K562 (cell line): ENCODE measurements at places on chromosomes 5 and 9. TPM values are rescaled to one million over a fixed set of nuclear protein-coding genes. Genes with fewer than 3 reads are reported as not detected.

- peak; percentile 42 for DNase-seq
Measured at GRCh38 chr5:81971111-81971711, 612 bp upstream of the ATG10 start.

- no peak for DNase-seq
Measured at GRCh38 chr5:154971501-154971900, 30.6 kb downstream of the MRPL22 start.

NUP214 gene
- 332 and 336 TPM in 2 replicates for total RNA-seq

DNA sequence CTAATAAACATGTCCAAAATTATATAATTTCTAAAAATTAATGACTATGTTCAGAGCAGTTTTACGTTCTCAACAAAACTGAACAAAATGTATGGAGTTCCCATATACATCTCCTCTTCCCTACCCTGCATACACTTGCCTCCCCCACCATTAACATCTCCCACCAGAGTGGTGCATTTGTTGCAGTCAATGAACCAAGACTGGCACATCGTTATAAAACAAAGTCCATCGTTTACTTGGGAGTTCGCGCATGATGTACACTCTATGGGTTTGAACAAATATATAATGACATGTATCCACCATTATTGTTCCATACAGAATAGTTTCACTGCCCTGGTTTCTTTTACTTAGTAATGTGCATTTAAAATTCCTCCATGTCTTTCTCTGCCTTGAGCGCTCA, 130.1 kb downstream of the APBA1 start:
- DNase-seq, result no peak

GRCh38 chr9:106828070-106828469, 34.9 kb upstream of the ZNF462 start:
- no peak for DNase-seq

PDE6A gene
- not detected in 2 replicates for total RNA-seq

DNA sequence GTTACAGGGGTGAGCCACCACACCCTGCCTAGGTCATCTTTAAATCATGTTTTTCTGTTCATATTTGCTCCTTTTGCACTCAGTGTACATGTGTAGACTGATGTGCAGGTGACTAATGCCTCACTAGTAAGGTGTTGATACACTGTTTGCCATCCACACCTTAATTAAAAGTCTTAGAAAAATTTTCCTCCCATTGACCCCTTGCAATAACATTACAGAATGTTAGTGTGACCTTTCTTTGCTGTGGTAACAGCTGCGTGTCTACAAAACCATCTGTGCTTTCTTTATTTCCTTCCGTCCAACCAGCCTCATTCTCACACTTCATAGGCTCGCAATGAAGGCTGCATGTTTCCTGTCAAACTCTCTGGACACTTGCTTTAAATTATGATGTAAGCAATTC, 6.6 kb upstream of the CEMIP2 start:
- no peak for DNase-seq

DNA sequence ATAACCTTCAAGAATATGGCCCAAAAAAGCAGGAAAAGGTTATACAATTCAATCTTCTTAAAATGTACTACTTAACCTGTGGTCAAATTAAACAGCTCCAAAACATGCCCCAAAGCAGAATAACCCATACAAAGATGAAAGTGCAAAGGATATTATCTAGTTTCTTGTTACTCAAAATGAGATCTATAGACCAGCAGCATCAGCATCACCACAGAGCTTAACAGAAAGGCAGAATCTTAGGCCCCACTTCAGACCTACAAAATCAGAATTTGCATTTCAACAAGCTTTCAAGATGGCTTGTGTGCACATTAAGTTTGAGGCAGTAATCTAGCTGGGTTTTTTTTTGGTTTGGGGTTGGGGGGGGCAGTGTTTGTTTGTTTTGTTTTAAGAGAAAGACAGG, 54.0 kb downstream of the SCAI start:
- DNase-seq, result no peak

DNA sequence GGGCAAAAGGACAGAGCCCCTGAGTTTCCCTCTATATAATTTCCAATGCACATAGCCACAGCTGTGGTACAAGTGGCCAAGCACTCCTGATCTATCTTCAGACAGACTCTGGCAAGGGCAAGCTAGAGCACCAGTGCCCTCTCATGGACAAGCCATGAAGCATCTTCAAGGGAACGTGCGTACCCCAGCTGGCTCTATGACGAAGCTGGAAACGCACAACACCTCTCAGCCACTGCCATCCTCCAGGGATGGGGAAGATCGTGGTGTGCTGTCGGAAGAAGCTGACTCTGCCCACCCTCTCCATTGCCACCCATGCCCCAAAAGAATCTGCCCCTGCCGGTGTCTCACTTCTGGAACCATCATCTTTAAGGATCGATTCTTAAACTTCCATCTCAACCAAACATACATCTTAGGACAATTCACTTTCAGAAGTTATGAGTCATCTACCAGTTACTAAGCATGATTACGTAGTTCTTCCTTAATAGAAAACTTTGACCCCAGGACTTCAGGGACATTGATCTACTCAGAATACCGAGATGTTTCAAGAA, 482.9 kb downstream of the AGTPBP1 start:
- peak; percentile 6 for DNase-seq

CWC27 gene
- total RNA-seq, result 25.6 and 28.0 TPM in 2 replicates

HMCN2 gene
- total RNA-seq, result 0.02 TPM in 1 of 2 replicates, not detected in the other

- no peak for DNase-seq
Measured at GRCh38 chr9:101326501-101326900, 58.3 kb downstream of the BAAT start.

- no peak for DNase-seq
Measured at GRCh38 chr5:127063257-127063913, 9.9 kb downstream of the C5orf63 start.
